IMR-90 (cell line): ENCODE measurements at places on chromosomes 2 and 18. TPM values are rescaled to one million over a fixed set of nuclear protein-coding genes. Genes with fewer than 3 reads are reported as not detected.

Gene RBM43
- 1.6 and 2.5 TPM in 2 replicates for total RNA-seq

Gene SERPINB3
- total RNA-seq: not detected in 2 replicates

Gene ITSN2
- total RNA-seq: 17.2 and 23.3 TPM in 2 replicates

Gene SRD5A2
- total RNA-seq: not detected in 2 replicates

Gene TIGD1
- total RNA-seq: 2.7 and 2.8 TPM in 2 replicates

Gene FASTKD1
- total RNA-seq: 11.5 and 16.9 TPM in 2 replicates

Gene MARCHF4
- 2.3 and 3.1 TPM in 2 replicates for total RNA-seq

Gene SLC8A1
- 57.0 and 86.1 TPM in 2 replicates for total RNA-seq

Gene CGREF1
- total RNA-seq: 0.28 and 0.54 TPM in 2 replicates

Gene TMEFF2
- total RNA-seq: 1.3 and 1.4 TPM in 2 replicates

Gene FAM228A
- not detected in 2 replicates for total RNA-seq

Gene CCDC178
- total RNA-seq: not detected in 2 replicates

Gene NFATC1
- total RNA-seq: 0.28 and 0.36 TPM in 2 replicates

Gene STAT4
- total RNA-seq: 0.28 and 0.36 TPM in 2 replicates

Gene TCF7L1
- total RNA-seq: 0.72 and 1.1 TPM in 2 replicates

Gene MAP3K20
- 84.4 and 93.0 TPM in 2 replicates for total RNA-seq

Gene MAP3K2
- total RNA-seq: 30.8 and 31.9 TPM in 2 replicates

Gene ARHGEF33
- total RNA-seq: 0.18 and 0.28 TPM in 2 replicates

Gene SPATA3
- total RNA-seq: not detected in 2 replicates

Gene PDE11A
- 0.56 and 0.72 TPM in 2 replicates for total RNA-seq

Gene KIDINS220
- total RNA-seq: 63.4 and 80.3 TPM in 2 replicates

Gene CHRNA1
- total RNA-seq: 0.56 and 0.90 TPM in 2 replicates

Gene KATNAL2
- total RNA-seq: 0.90 and 1.4 TPM in 2 replicates

Gene HOXD12
- not detected in 2 replicates for total RNA-seq

Gene CFAP65
- not detected in 2 replicates for total RNA-seq

Gene ACTR3
- total RNA-seq: 307 and 645 TPM in 2 replicates

Gene EML6
- total RNA-seq: 0.18 and 0.28 TPM in 2 replicates

Gene C2orf80
- not detected in 2 replicates for total RNA-seq

Gene AGXT
- total RNA-seq: not detected in 2 replicates

Gene G6PC2
- total RNA-seq: not detected in 2 replicates

Gene RAB11FIP5
- 21.4 and 21.5 TPM in 2 replicates for total RNA-seq

Gene CSRNP3
- 0.56 and 0.72 TPM in 2 replicates for total RNA-seq

Gene FSIP2
- total RNA-seq: under 0.01 TPM in 1 of 2 replicates, not detected in the other

Gene SERPINB11
- 0.18 TPM in 1 of 2 replicates, not detected in the other for total RNA-seq

Gene ATOH8
- total RNA-seq: 7.8 and 7.9 TPM in 2 replicates

Gene SAG
- not detected in 2 replicates for total RNA-seq

Gene SLC5A7
- not detected in 2 replicates for total RNA-seq

Gene NT5DC4
- total RNA-seq: not detected in 2 replicates

Gene CNGA3
- under 0.01 TPM in 1 of 2 replicates, not detected in the other for total RNA-seq

Gene MYOM1
- under 0.01 TPM in 2 replicates for total RNA-seq

Gene SKOR2
- total RNA-seq: not detected in 2 replicates

Gene KLHL29
- total RNA-seq: 2.0 and 2.5 TPM in 2 replicates

Gene POTEI
- total RNA-seq: not detected in 2 replicates

Gene C2orf81
- total RNA-seq: under 0.01 and 0.18 TPM in 2 replicates

Gene LRRTM4
- total RNA-seq: not detected in 2 replicates

Gene ALPI
- total RNA-seq: not detected in 2 replicates

Gene ASB18
- not detected in 2 replicates for total RNA-seq

Gene PROC
- total RNA-seq: 0.28 TPM in 1 of 2 replicates, not detected in the other

Gene DSC1
- not detected in 2 replicates for total RNA-seq

Gene TRIM43B
- not detected in 2 replicates for total RNA-seq

Gene ITPRIPL1
- 1.1 and 1.4 TPM in 2 replicates for total RNA-seq

Gene CDH20
- total RNA-seq: not detected in 2 replicates

Gene POTEC
- not detected in 2 replicates for total RNA-seq

Gene SIX2
- not detected in 2 replicates for total RNA-seq

Gene GRHL1
- total RNA-seq: 0.18 and 0.56 TPM in 2 replicates

Gene OSBPL6
- 2.8 and 3.2 TPM in 2 replicates for total RNA-seq
